ENCODE measurements at places on chromosomes 5 and 9.
A peak's percentile ranks its signal among the peaks of the same experiment; 100 is the strongest.

GRCh38 chr5:154370119-154370518 lies 75.7 kb upstream of the SAP30L start:
- no peak for DNase-seq

DNA sequence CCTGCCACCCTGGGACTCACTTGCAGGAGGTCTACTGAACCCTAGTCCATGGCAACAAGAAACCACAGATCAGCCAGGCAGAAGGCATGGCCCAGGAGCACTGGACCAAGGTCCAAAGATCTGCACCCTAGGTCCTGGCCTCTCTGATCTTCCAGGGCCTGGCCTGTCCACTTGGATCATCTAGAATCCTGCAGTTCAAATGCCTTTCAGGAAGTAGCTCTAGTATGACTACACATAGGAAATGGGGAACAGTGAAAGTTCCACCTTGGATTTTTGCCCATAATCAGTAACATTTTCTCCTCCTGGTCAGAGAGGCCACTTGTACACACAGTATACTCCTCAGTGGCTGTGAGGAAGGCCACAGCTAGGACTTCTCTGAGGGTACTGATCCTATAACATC lies 11.5 kb downstream of the ANXA6 start:
- no peak for DNase-seq

- peak; percentile 33 for DNase-seq
These were observed 513.7 kb upstream of the PTGER4 start for GRCh38 chr5:40165789-40166728.

DNA sequence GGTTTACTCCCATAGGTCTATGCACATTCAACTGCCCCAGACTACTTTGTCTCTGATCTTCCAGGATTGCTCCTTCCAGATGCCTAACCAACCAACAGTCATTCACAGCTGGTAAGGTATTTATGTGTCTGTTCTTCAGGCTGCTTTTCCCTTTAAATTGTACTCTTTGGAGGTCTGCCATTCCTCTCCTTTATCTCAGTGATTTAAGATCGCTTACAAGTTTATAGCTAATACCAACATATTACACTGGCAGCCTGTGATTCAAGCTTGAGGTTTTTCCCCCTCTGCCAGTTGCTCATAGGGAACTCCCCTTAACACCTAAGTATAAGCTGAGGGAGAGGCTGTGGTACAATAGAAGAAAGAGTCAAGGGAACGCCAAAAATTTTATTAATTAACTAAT lies 711.7 kb upstream of the EDIL3 start:
- DNase-seq, result no peak

DNA sequence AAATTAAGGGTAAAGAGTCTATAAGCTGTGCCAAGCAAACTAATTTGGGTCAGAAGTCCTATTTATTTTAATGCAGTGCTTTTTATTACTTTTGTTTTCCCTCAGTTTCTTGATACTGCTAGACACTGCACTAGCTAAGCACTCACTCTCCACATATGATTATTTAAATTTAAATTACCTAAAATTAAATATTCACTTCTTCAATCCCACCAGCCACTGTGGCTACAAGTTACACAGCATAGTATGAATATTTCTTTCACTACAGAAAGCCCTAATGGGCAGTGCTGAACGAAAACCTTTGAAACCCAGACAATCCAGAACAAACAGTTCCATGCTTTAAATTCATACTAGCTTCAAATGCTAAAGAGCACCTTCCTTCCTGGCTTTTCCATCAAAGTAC lies 23.6 kb downstream of the ABHD17B start:
- DNase-seq, result no peak

DNA sequence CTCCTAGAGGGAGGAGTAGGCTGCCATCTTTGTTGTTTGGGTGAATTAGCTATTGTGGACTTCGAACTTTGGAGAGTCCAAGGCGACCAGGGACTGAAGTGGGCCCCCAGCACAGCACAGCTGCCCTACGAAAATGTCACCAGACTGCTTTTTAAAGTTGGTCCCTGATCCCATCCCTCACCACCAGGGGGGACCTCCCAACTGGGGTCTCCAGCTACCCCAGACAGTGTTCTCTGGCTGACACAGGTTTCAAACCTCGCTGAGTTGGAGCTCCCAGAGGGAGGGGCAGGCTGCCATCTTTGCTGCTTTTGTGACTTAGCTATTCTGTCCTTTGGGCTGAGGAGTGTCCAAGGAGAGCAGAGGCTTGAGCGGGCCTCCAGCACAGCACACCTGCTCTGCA lies 45.7 kb upstream of the ADRB2 start:
- no peak for DNase-seq

DNA sequence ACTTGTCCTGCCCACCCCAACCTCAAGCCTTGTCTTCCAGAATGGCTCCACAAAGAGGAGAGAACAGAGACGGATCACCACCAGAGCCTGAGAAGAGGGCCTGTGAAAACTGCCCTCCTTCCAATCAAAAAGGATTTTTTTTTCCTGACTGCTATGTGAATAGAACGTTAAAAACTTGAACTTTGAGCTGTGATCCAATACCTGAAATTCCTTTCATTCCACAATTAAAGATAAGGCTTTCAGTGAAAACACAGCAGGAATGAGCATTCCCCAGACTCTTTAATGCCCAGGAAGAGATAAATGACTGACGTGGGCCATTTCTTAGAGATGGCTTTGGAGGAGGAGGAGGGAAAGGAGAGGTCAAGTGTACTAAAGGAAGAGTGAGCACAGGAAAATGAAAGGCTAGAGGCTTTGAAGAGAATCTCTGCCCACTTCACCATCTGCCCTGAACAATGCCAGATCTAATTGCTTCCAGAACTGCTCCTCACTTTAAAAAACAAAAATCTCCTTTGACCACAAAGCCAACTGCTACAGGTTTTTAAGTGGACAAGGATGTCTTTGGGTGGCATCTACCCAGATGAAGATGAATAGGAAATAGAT lies 177.9 kb upstream of the MAP3K1 start:
- no peak for DNase-seq

DNA sequence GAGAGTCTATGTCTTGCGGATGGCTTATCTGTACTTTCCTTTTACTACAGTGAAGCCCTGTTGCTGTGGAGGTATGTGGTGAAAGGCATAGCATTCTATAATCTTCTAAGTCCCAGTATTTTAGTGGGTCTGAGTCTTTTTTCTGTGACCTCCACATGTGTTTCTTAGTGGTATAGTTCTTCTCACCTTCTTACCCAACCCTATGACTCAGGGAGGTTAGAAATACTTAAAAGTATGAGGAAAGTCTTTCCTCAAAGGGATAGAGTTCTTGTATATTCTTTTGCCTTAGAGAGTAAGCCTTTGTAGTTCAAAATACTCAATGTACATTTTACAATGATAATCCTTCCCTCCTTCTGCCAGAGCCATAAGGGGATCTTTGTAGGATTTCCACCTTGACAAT lies 621.9 kb upstream of the CTNND2 start:
- no peak for DNase-seq

GRCh38 chr9:71042448-71042990 lies 78.9 kb downstream of the TRPM3 start:
- DNase-seq, result no peak

- DNase-seq, result no peak
These were observed 30.5 kb downstream of the ZDHHC11 start for GRCh38 chr5:820245-820644.

GRCh38 chr9:97299809-97300414 lies 7.5 kb upstream of the CCDC180 start:
- no peak for DNase-seq

DNA sequence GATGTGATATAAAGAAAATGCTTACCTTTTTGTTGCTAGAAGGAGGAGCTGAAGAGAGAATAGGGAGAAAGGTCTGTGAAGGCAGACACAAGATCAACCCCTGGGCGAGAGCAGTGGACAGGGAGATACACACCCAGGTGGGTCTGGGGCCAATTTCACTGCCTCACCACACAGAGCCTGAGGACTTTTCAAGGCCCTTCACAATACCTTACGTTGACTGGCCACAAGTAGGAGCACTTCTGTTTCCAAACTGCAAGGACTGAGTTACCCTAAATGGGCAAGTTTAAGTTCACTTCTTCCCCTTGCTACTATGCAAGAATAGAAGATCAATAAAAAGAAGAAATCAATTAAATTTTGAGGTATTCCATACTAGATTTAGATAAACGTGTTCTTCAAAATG lies 174.5 kb upstream of the SLC12A2 start:
- peak; percentile 13 for DNase-seq

DNA sequence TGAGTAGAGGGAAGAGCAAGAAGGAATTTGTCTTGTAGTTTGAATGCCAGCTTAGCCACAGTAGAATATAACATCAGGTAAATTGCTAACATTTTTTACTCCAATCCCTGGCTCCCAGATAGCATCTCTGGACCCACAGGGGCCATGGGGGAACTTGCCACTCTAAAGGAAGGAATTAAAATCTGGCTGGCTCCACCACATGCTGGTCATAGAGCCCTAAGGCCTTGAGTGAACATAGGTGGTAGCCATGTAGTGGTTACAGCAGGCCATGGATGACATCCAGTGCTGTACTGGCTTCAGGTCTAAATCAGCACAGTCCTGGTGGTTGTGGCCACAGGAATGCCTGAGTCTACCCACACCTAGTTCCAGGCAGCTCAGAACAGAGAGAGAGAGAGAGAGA lies 109.9 kb upstream of the RGMB start:
- no peak for DNase-seq

DNA sequence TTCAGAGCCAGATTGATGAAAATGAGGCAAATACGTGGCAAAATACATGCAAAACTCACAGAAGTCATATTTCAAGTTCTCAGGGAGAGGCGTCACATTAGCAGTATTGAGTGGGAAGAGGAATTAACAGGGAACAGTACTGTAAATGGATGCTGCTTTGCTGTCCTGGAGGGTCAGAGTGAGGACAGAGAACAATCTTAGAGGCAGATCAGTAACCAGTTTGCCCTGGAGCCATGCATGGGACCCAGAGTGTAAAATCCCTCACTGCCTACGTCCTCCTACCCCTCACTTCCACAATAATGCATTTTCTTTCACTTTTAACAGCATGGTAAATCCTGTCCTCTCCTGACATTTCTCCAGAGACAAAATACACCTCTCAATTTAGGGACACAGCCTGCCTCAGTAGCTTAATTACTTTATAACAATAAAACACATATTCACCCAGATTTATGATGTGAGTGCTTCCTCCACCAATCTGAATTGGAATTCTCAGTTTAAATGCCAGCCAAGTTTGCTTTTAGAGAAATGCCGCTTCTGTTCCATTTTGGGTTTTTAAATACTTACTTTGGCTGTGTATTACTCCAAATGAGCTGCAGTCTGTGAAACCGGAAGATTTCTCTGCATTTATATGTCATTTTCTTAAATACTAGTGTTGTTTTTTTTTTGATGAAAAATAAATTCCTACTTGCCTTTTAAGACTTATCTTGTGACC lies 70.0 kb downstream of the LMNB1 start:
- DNase-seq, result no peak

GRCh38 chr5:31471916-31472315 lies 60.0 kb downstream of the DROSHA start:
- DNase-seq, result no peak

- peak; percentile 54 for DNase-seq
These were observed 138.1 kb downstream of the C9orf50 start for GRCh38 chr9:129482521-129483414.

Data from CD4-positive, alpha-beta T cell treated with Interleukin-12 subunit alpha and Interleukin-12 subunit beta, for 1 hour (primary cell).